AG09309 (cell line): ENCODE measurements at places on chromosomes 2 and 18.
A peak's percentile ranks its signal among the peaks of the same experiment; 100 is the strongest.

DNA sequence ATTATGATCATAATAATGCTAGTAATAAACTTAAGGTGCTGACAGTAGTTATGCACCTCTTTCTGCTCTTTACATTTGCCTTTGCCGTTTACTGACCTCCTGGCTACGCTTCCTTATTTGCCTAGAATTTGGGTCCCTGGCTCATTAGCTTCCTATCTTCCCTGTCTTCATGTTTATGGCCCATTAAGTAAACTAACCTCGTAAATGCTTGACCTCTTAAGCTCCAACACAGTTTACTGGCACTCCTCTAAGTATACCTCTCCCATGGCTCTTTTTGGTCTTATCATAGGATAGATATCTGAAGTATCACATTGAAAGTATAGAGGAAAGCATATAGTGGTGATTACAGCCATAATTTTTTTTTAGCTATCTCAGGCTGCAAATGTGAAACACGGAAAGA is 657.3 kb upstream of the SLC39A10 start:
- no peak for DNase-seq

DNA sequence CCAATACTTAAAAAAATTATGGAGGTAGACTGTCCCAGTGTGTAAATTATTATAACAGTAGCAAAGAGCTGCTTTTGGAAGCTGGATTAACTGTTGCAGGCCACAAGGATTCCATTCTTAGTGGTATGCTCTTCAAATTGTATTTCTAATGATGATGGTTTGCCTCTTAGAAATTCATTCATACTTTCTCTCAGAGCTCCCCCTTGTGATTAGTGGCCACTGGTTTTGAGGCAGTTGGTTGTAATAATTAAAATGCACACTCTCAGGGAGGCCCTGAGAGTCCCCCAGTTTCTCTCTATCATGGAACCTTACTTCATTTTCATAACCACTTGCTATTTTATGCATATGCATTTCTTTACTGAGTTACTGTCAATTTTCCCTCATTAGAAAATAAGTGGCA is 122.5 kb downstream of the PLA2R1 start:
- DNase-seq: no peak

DNA sequence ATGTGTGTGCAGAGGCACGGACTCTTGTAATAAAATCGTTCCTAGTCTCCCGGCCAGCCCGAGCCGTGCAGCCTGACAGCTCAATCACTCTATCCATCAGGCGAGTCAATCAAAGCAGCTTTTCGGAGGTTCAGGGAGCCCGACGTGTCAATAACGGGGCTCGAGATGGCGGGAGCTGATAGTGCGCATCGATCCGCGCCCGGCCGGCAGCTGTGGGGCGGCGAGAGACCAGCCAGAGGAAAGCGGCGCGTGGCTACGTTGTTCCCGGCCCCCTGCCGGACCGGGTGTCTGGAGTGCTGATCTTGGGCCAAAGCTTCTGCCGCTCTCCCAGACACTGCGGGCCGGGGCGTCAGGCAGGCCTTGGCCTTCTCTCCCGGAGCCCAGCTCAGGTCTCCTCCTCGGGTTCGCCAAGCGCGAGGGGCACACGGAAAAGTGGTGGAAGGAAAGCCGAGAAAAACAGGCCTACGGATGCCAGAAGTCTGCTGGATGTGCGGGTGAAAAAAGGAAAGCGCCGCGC is 2.4 kb downstream of the EN1 start:
- no peak for DNase-seq

DNA sequence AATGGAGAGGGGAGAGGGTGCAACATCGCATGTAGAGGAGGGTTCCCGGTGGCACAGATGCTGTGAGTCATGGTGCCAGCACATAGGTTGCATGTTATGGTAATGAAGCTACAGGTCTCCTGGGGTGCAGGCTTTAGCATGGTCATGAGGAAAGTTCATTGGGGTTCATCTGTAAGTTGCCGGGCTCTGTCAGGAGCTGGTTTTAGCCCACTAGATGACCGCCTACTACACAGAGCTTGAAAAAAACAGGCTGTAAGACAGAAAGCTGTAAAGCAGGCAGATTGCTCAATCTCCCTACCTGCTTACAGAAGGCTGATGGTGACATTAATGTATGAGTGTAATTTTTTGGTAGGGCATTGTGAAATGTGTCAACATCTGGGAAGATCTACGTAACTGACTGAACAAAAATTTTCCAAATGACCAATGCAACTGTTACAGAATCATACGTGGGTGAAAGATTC is 23.9 kb downstream of the DYSF start:
- DNase-seq: no peak

DNA sequence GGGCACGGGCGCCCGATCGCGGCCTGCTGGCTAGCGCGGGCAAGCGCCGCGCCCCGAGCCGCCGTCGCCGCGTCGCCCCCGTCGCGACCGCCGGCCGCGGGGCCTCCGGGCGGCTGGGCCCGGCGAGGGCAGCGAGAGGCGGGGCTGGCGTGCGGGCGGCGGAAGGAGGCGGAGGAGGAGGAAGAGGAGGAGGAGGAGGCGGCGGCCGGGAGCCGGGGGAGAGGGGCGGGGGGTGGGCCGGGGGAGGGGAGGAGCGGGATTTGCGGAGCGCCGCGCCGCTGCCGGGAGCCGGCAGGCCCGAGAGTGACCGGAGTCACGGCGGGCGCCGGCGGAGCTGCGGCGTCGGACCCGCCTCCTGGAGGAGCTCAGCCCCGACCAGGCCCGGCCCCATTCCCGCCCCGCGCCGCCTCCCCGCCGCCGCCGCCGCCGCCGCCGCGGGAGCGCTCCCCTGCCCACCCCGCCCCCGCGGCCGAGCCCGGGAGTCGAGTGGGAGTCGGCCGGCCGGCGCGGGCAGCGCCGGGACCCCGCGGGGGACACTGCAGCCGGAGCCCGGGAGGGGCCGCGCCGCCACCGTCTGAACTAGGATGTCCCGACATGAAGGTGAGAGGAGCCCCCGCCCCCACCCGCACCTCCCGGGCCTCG is at the start of gene KCMF1:
Gene KCMF1 (plus strand): TSS at position 294 of the 642 bp plus-strand sequence. CDS start 291 bp downstream, at position 585.
- no peak for DNase-seq

- no peak for DNase-seq
These were observed 4.3 kb downstream of the SOX11 start for GRCh38 chr2:5696404-5696944.

GRCh38 chr18:70452501-70452900 is 163.7 kb downstream of the SOCS6 start:
- no peak for DNase-seq

DNA sequence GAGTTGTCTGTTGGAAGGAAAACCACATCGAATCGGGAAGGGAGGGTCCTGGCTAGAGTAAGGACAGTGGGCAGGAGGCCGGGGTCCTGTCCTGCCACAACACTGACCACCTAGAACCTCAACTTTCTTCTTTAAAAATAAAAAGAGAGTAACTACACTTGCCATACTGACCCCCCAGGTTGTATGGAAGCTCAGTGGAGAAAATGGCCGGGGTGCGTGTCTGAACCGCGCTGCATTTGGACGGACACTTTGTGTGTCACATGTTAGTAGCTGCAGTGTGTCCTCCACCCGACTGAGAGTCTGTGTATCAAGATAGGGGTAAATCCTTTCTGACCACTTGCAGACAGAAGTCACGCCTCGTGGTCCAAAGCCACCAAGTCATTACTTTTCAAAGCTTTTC is 87.0 kb downstream of the GBX2 start:
- no peak for DNase-seq

- DNase-seq: no peak
These were observed 549 bp downstream of the MRPL35 start for GRCh38 chr2:86199834-86200177.

GRCh38 chr2:150548527-150548926 is 61.1 kb upstream of the RND3 start:
- no peak for DNase-seq

DNA sequence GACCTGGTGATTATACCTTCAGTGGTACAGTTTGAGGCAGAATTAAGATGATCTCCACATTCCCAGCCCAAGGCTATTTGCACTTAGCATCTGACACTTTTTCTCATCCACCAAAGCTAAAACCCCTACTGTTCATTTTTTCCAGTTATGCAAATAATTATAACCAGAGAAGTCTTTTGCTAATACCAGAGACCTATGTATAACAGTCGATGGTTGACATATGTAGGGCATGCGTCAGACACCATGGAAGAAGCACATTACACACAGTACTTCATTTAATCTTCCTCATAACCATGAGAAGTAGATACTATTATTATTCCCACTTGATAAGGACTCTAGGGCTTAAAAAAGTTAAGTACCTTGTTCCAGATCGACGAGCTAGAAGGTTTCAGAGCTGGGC is 36.5 kb downstream of the AP1S3 start:
- no peak for DNase-seq

GRCh38 chr2:218228366-218229090 is 11.5 kb downstream of the ARPC2 start:
- DNase-seq: no peak

DNA sequence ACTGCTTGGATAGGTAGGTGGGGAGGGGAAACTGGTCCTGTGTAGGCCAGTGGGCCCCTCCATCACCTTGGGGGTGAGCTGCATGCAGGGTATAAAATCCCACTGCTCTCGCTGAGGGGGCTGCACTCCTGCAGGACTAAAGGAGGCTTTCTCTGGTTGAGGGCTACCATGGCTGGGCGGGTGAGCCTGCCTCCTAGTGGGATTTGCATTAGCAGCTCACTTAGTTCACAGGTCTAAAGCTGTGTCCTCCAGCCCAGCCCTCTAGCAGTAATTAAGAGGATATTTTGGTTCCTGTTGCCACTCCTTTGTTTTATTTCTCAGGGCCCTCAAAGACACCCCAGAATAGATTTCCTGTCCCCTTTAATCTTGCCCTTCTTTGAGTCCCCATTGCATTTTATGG is 24.6 kb downstream of the TMEM127 start:
- no peak for DNase-seq

GRCh38 chr2:96122391-96122790 is 6.0 kb upstream of the ADRA2B start:
- no peak for DNase-seq

GRCh38 chr18:75915941-75916623 is 488.6 kb upstream of the SMIM21 start:
- DNase-seq: no peak

- DNase-seq: no peak
These were observed 155.0 kb upstream of the REG3G start for GRCh38 chr2:78870343-78870967.

- DNase-seq: no peak
These were observed 52.3 kb downstream of the PIEZO2 start for GRCh38 chr18:11096839-11097750.

DNA sequence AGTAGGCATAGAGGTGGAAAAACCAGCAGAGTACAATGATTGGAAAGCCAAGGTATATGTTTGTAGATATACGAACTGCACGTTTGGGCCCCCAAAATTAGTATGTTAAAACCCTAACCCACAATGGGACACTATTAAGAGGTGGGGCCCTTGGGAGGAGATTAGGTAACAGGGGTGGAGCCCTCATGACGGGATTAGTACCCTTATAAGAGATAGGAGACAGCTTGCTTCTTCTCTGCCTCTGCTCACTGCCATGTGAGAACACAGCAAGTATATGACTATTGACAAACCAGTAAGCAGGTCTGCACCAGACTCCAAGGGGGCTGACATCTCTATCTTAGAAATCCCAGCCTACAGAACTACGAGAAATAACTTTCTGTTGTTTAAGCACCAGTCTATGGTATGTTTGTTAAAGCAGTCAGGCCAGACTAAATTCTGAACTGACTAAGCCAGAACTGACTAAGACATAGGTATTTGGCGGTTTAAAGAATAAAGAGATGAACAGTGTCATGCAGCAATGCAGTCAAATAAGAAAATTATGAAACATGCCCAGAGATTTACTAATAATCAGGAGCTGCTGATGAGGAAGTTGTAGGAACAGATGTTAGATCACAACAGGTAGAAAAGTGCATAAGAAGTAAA is 182.9 kb downstream of the DYM start:
- peak; percentile 7 for DNase-seq

- DNase-seq: no peak
These were observed at the start of gene SNORC for GRCh38 chr2:232870018-232870765. Gene SNORC, plus strand, starts transcription at chr2:232870264. Its CDS starts 78 bp downstream, at chr2:232870342.

- DNase-seq: no peak
These were observed 5.1 kb upstream of the PPIG start for GRCh38 chr2:169579044-169579443.

GRCh38 chr2:17864676-17865075 is 13.8 kb upstream of the KCNS3 start:
- no peak for DNase-seq

DNA sequence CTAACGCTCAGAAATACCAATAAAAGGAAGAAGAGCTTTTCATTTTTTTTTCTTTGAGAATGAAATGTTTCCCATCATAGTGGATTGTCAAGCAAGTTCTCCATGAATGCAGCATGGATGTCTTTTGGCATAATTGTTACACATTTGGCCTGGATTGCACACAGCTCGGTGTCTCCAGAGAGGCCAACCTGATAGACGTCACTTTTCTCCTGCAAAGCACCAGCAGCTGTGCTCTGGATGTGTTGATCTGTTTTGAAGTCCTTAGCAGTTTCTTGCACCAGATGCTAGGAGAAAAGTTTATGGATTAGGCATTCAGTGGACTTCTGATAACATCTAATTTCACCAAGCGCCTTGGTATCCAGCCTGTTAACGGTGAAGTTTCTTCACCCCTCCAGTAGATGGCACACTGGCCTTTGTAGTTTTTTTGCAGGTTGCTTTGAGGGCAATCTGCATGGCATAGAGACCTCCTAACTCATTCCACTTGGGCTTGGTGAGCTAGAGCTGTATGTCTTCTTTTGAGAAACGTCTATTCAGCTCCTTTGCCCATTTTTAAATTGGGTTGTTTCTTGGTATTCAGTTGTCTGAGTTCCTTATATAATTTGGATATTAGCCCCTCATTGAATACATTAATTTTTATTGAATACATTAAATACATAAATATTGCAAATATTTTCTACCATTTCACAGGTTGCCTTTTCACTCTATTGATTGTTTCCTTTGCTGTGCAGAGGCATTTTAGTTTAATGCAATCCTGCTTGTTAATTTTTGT is 59.7 kb downstream of the PTH2R start:
- DNase-seq: no peak

DNA sequence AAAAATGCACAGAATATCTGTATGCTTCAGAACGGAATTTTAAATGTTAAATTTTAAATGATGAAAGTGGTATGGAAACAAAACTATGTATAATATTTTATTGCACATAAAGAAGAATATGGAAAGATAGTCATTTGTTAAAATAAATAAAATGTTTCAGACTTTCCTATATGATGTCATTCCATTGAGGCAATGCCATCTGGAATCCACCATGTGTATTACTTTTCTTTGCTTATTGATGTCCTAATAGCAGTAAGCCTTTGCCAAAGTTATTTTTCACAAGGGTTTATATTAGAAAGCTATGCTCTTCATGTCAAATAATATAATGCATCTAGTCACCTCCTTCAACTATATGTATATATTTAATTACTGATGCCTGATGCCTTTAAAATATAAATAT is 601.6 kb upstream of the PKDCC start:
- no peak for DNase-seq

DNA sequence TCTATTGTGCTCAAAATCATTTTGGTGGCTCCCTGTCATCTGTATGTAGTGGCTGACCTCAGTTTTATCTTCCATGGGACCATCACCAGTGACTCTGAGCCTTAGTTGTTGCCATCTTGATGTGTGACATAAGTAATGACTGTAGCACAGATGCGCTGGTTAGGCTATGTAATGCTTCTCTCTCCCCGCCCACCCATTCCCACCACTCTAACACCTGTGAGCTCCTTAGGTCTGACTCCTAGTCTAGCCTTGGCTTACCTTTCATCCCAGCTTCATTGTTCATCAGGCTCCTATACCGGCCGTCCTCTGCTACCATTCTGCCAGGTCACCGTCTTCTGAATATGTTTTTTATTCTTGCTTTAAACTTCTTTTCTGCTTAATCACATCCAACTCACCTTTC is 17.2 kb downstream of the MYO1B start:
- DNase-seq: no peak

- DNase-seq: no peak
These were observed 14.1 kb upstream of the KLF11 start for GRCh38 chr2:10028988-10029874.
